Activated naive CD8-positive, alpha-beta T cell treated with anti-CD3 and anti-CD28 coated beads, Interleukin-2, amount 10 ng/mL, durations not matched to agents 7 days and 5 days (primary cell): ENCODE measurements at places on chromosomes 1 and 21. TPM values are rescaled to one million over a fixed set of nuclear protein-coding genes. Genes with fewer than 3 reads are reported as not detected.

GRCh38 chr21:43193088-43193650 lies 24.4 kb downstream of the CRYAA start:
- H3K27ac ChIP-seq = peak overlapping the region; percentile 64
- peaks cover 5% of the 10 kb centered on the region for H3K36me3 ChIP-seq
- peaks cover 8% of the 10 kb centered on the region for H3K27me3 ChIP-seq
- no peak overlapping the region for H3K4me3 ChIP-seq
- peaks cover 39% of the 10 kb centered on the region for H3K4me1 ChIP-seq

DNA sequence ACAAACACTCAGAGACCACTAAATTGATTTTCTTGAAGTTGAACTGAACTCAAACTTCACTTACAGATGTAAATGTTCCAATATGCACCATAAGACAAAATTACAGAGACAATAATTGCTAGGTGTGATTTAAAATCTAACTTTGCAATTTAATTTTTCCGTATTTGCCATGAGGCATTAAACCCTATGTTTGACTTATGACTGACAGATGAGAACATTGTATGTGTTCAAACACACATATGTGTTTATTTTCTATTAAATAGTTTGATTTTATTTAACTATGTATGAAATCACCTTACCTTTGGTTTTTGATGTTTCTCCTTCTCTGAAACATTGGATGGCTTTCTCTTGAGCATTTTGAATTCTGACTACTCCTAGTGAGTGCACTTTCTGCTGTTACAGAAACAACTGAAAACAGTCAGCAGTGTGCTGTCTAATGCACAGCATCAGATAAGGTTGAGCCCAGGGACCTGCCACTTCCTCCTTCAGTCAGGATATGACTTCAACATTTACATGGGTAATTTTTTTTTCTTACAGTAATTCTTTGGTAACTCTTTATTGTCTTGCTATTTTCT lies at the start of gene SAMSN1:
SAMSN1 (minus strand) TSS at position 410 of the 575 bp plus-strand sequence; CDS start at position 356, 54 bp downstream.
- H3K27ac ChIP-seq = peak within 1 kb of the TSS; percentile 91
- H3K4me1 ChIP-seq = peaks cover 49% of the 10 kb centered on the region
- peak within 1 kb of the TSS; percentile 98 for H3K4me3 ChIP-seq
- DNase-seq = peak; percentile 49
- peaks cover 21% of the 10 kb centered on the region for H3K36me3 ChIP-seq

Gene IVL
- total RNA-seq = not detected

- H3K4me3 ChIP-seq = no peak overlapping the region
- H3K27ac ChIP-seq = no peak overlapping the region
- H3K36me3 ChIP-seq = no peaks in the 10 kb centered on the region
- H3K27me3 ChIP-seq = no peaks in the 10 kb centered on the region
These were observed 5.5 kb downstream of the TP53BP2 start for GRCh38 chr1:223840254-223840653.

- peaks cover 2% of the 10 kb centered on the region for H3K27me3 ChIP-seq
- no peak overlapping the region for H3K27ac ChIP-seq
- H3K36me3 ChIP-seq = no peaks in the 10 kb centered on the region
- H3K4me1 ChIP-seq = peaks cover 3% of the 10 kb centered on the region
These were observed 8.5 kb upstream of the FYB2 start for GRCh38 chr1:56827711-56828110.

DNA sequence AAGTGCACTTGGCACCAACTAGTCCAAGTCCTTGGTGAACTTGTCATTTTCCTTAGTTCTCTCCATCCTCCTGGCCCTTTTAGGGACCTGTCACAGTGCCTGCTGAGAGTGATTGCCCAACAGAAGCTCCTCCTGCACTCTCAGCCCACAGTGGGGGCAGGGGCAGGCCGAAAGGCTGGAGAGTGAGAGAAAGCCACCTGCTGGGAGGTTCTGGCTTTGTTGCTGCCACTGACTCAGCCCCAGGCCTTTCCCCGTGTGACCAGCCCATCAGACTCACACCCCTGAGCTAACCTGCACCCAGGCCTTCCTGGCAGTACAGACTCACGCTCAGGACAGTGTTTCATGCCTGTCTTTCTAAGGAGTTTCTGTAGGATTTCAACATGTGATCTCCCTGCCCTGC lies 17.1 kb upstream of the PROK1 start:
- no peaks in the 10 kb centered on the region for H3K36me3 ChIP-seq
- no peak for DNase-seq
- H3K4me1 ChIP-seq = no peaks in the 10 kb centered on the region
- H3K4me3 ChIP-seq = no peak overlapping the region
- no peak overlapping the region for H3K27ac ChIP-seq

GRCh38 chr1:35659589-35659988 lies 18.3 kb upstream of the PSMB2 start:
- peaks cover 7% of the 10 kb centered on the region for H3K27me3 ChIP-seq
- DNase-seq = no peak
- no peaks in the 10 kb centered on the region for H3K4me1 ChIP-seq
- no peaks in the 10 kb centered on the region for H3K36me3 ChIP-seq

Gene HMGCL
- total RNA-seq = 35.4 TPM

DNA sequence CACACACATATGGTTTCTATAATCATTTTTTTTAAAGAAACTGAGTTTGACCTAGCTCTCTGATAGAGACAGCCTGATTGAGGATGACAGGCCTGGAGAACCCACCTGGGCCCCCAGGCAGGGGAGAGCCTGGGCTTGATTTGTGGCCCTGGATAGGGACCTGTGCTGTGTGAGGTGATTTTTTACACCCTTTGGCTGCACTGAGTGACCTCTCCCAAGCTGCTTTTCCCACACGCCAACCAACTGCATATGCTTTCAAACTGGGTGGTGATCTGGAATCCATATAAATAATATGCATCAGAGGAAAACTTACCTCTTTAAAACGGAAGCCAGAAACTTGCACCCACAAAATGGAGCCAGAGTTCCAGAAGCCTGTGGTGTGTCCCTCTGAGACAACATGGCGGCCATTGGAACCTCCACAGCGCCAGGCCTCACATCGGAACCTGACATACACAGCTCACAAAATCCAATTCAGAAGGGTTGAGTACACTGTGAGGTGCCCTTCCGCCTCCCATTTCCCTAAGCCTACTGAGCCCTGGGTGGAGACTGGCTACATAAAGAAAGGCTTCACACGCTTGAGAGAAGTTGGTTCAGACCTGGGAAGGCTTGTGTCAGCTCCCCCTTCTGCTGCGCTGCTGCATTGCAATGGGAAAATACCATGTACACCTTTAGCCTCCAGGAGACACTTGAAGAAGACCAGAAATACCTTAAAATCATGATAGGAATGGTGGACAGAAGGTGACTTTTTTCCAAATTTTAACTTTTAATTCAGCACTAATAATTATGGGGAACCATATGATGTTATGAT lies 160.7 kb downstream of the HHIPL2 start:
- no peak for DNase-seq
- no peaks in the 10 kb centered on the region for H3K36me3 ChIP-seq
- H3K4me1 ChIP-seq = no peaks in the 10 kb centered on the region
- no peak overlapping the region for H3K27ac ChIP-seq
- H3K27me3 ChIP-seq = no peaks in the 10 kb centered on the region

DNA sequence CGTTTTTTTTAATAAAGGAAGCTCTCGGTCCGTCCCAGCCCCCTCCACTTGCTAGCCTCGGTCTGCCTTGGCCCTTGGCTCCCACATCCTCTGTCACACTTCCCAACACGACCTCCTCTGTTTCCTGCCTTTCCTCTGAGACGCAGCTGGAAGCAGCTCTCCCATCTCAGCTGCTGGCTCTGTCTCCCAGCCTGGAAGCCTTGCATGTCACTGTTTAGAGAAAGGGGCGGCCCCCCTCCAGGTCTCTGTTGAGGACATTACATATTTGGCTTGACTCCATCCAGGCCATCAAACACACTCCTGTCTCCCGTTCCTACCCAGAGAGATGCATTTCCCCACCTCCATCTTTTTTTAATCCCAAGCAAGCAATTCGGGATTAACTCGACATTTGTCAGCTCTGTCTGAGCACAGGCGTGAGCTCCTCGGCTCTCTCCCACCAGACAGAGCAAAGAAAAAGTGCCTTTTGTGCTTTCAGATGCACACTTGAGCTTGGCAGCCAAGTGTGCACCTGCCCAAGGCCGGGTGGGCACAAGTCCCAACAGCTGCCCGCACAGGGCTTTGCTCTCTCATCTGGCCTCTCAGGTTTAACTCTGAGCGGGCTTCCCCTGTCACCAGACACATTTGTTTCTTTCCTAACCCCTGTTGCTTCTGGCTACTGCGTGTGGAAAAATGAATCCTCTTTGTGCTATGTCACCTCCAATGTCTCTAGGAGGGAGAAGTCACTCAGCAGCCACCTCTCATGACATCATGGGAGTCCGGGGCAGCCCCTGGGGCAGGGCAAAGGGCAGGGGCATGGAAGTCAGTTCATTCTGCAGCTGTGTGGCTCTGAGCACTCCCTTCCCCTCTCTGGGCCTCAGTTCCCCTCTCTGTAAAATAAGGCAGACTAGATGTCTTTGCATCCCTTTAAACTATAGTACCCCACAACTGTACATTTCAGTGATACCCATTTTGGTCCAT lies 108.3 kb downstream of the KCND3 start:
- no peak overlapping the region for H3K4me3 ChIP-seq
- H3K27me3 ChIP-seq = peaks cover 19% of the 10 kb centered on the region
- no peaks in the 10 kb centered on the region for H3K4me1 ChIP-seq
- no peak for DNase-seq
- no peak overlapping the region for H3K27ac ChIP-seq

- peaks cover 2% of the 10 kb centered on the region for H3K27me3 ChIP-seq
- no peak overlapping the region for H3K4me3 ChIP-seq
- no peaks in the 10 kb centered on the region for H3K36me3 ChIP-seq
- H3K27ac ChIP-seq = no peak overlapping the region
- DNase-seq = no peak
These were observed 94.4 kb downstream of the SLC35F3 start for GRCh38 chr1:233998891-233999290.

- H3K36me3 ChIP-seq = no peaks in the 10 kb centered on the region
- no peak overlapping the region for H3K4me3 ChIP-seq
- H3K4me1 ChIP-seq = no peaks in the 10 kb centered on the region
- peaks cover 13% of the 10 kb centered on the region for H3K27me3 ChIP-seq
These were observed 88.9 kb upstream of the NGF start for GRCh38 chr1:115426956-115427355.

Gene TNFRSF8
- 0.17 TPM for total RNA-seq

Gene COPA
- total RNA-seq = 137 TPM

GRCh38 chr1:81453367-81453703 lies 347.4 kb upstream of the ADGRL2 start:
- H3K27ac ChIP-seq = no peak overlapping the region
- DNase-seq = no peak
- no peaks in the 10 kb centered on the region for H3K36me3 ChIP-seq
- no peaks in the 10 kb centered on the region for H3K27me3 ChIP-seq
- no peak overlapping the region for H3K4me3 ChIP-seq
- no peaks in the 10 kb centered on the region for H3K4me1 ChIP-seq

DNA sequence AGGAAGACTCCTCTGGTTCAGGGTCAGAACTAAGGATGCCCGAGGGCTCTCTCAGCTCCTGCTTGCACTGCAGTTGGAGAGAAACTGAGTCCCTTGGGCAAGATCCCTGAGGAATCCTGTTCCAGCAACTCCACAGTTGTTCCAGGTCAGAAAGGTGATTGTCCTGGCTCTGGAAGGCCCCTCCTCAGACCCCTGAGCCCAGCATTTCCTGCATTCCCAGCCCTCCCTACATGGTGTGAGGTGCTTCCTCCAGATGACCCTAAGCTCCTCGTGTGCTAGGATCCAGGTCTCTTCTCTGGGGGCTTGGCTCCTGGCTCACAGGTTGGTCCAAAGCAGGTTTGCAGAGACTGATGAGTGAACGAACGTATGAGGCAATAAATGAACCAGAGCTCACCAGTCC lies 11.5 kb downstream of the LDLRAD1 start:
- no peaks in the 10 kb centered on the region for H3K27me3 ChIP-seq
- no peaks in the 10 kb centered on the region for H3K36me3 ChIP-seq
- DNase-seq = no peak
- no peak overlapping the region for H3K27ac ChIP-seq

GRCh38 chr1:9733160-9733789 lies 81.7 kb downstream of the PIK3CD start:
- peaks cover 38% of the 10 kb centered on the region for H3K36me3 ChIP-seq
- peaks cover 48% of the 10 kb centered on the region for H3K4me1 ChIP-seq
- no peak for DNase-seq
- H3K4me3 ChIP-seq = no peak overlapping the region

GRCh38 chr1:4652631-4653327 lies 1.6 kb upstream of the AJAP1 start:
- H3K36me3 ChIP-seq = no peaks in the 10 kb centered on the region
- no peak overlapping the region for H3K4me3 ChIP-seq
- DNase-seq = peak; percentile 73
- no peak overlapping the region for H3K27ac ChIP-seq
- peaks cover 3% of the 10 kb centered on the region for H3K4me1 ChIP-seq
- peaks cover 21% of the 10 kb centered on the region for H3K27me3 ChIP-seq

GRCh38 chr1:156898161-156898566 lies 4.6 kb downstream of the PEAR1 start:
- peak overlapping the region; percentile 50 for H3K4me3 ChIP-seq
- H3K36me3 ChIP-seq = peaks cover 1% of the 10 kb centered on the region
- H3K4me1 ChIP-seq = peaks cover 10% of the 10 kb centered on the region
- no peak for DNase-seq
- H3K27ac ChIP-seq = peak overlapping the region; percentile 86

Gene GPR3
- total RNA-seq = 0.43 TPM

GRCh38 chr1:16612332-16613172 lies 812 bp downstream of the NBPF1 start:
- DNase-seq = no peak
- no peaks in the 10 kb centered on the region for H3K27me3 ChIP-seq
- H3K4me1 ChIP-seq = no peaks in the 10 kb centered on the region
- no peak overlapping the region for H3K27ac ChIP-seq
- H3K4me3 ChIP-seq = no peak overlapping the region

Gene ADAMTSL4
- total RNA-seq = 0.30 TPM

DNA sequence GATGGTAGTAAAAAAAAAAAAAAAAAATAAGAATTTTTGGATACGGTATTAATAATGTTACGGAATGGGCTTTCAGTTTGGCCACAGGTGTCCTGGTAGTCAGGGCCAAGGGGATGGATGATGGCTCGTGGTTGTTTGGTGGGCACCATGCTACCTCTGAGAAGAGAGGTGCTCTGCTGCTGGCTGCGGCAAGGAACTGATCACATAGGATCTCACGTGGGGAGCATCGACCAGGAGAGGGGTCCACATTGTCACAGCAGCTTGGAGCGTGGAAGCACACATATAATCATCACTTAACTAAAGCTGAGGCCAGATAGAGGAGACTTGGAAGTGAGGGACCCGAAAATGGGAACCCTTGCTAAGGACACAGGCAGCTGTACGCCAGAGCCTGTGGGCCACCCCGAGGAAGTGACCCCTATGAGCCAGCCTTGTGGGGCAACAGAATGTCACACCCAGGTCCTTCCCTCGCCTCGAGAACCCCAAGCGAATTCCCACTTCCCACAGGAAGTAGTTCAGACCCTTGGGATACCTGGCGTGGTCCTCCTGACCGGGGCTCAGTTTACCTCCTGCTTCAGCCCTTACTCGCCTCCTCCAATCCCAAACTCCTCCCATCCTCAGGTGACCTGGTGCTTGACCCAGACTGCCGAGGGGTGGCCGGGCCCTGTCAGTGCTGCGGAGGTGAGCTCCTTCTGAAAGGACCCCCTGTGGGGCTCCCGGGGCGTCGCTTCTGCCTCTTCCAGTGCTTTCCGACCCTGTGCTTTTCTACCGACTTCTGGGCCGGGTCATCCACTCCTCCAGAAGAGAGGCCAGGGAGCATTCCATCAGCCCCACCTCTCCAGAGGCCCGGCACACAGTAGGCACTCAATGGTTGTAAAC lies 222.0 kb downstream of the CAMTA1 start:
- no peaks in the 10 kb centered on the region for H3K4me1 ChIP-seq
- H3K27me3 ChIP-seq = peaks cover 7% of the 10 kb centered on the region
- H3K27ac ChIP-seq = no peak overlapping the region
- no peak for DNase-seq

- peak overlapping the region; percentile 99 for H3K27ac ChIP-seq
- H3K27me3 ChIP-seq = no peaks in the 10 kb centered on the region
- peak overlapping the region; percentile 99 for H3K4me3 ChIP-seq
These were observed 3.9 kb downstream of the RCC1 start for GRCh38 chr1:28509705-28510272.
